ENCODE measurements at places on chromosomes 16 and 17. TPM values are rescaled to one million over a fixed set of nuclear protein-coding genes. Genes with fewer than 3 reads are reported as not detected.

Gene KCNG4
- not detected for total RNA-seq

- DNase-seq = no peak
Measured at GRCh38 chr16:72210555-72210954, 38.6 kb upstream of the PMFBP1 start.

DNA sequence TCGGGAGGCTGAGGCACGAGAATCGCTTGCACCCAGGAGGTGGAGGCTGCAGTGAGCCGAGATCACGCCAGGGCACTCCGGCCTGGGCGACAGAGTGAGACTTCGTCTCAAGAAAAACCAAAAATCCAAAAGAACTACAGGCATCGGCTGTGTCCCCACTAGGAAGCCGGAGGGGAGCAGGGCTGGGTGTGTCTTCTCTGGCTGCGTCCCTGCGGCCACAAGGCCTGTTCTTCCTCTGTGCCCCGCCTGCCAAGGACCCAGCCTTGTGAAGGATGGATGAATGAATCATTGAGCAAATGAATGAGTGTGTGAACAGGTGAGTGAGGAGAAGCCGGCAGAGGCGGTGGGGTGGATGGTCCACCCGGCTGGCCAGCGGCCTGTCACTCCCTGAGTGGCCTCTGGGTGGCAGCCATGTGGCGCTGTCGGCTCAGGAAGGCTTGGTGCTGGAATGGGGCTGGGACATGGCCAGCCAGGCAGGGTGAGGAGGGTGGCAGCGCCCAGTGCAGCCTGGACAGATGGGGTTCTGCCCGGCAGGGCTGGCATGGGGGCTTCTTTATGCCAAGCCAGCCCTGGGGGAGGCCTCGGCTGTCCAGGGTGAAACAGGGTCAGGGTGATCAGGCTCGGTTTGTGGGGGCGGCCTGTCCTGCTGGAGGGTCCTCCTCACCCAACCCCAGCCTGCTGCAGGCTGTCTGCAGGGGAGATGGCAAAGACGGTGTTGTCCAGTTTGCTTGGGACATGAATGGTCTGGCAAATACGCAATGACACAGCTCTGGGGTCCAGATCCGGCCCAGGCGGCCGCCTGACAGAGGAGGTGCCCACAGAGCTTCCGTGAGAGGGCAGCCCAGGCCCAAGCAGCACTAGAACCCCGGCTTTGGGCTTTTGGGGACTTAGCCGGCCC, 21.7 kb downstream of the SLC25A10 start:
- peak; percentile 90 for DNase-seq

DNA sequence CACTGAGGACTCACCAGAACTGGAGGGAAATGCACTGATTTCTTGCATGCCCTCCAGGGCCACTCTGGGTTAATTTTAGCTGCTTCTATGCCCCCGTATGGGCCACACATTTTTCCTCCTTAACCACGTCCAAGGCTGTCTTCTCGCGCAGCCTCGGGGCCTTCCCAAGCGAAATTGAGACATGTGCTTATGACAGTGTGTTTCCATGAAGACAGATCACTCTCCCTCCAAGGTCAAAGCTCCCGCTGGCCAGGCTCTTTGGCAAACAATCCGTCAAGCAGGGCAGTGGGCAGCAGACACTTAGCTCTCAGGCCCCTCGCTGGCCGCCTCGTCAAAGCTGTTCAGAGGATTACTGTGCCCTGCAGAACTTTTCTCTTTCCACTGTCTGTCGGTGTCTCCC, 243.0 kb upstream of the N4BP1 start:
- DNase-seq = no peak

GRCh38 chr17:54807331-54807730, 93.3 kb upstream of the TOM1L1 start:
- DNase-seq = no peak

DNA sequence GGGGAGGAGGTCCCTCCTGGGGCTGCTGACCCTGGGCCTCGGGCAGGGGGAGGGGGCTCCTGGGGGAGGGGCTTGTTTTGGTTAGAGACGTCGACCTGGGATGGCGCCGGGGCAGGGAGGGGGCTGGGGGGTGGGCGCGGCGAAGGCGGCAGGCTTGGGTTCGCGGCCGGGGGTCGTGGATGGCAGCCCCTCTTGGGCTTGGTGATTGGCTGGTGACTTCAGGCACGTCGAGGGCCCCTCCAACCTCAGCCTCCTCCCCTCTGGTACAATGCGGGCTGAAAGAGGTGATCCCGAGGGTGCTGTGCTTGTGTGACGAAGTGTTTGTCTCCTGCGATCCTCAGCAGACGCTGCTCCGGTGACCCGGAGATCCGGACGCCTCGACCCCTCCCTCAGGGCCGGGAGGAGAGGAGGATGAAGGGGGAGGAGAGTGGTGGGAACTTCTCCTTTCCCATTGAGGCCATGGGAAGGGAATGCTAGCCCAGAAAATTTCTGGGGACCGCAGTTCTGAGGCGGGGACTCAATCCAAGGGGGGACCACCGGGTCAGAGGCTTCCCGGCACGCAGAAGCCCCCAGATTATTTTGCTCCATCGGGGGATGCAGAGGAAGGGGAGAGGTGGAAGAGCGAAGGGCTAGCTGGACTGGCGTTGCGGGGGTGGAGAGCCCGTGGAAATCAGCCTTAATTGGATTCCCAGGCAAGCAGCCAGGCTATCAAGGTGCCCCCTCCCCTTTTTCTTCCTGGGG, 43.9 kb downstream of the RAI1 start:
- DNase-seq = no peak

DNA sequence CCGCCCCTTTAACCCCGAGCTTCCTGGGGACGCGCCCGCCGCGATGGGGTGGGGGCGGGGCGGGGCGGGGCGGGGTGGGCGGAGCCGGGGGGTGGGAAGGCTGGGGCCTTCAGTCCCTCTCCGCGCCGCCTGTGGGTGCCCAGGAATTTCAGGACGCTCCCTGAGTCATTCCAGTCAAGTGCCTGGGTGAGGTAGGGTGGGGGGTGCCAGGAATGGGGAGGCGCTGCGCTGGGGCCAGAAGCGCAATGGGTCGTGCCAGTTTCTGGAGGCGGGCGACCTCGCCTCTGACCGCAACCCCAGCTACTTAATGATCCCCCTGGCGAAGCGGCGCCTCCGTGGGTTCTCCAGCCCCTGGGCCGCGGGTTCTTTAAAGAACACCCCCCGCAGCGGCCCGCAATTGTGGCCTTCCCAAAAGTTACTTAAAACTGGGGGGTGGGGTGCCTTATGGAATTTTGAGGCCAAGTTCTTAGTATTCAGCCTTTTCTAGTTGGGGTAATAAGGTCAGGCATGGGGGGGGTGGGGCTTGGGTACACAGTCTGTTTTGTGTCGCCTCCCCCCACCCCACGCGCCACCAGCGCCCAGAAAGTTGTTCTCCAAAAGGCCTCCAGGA, 826 bp upstream of the GSE1 start:
- DNase-seq = peak; percentile 91

Gene NUDT7
- not detected for total RNA-seq

Gene SEPTIN1
- total RNA-seq = 2.6 TPM

DNA sequence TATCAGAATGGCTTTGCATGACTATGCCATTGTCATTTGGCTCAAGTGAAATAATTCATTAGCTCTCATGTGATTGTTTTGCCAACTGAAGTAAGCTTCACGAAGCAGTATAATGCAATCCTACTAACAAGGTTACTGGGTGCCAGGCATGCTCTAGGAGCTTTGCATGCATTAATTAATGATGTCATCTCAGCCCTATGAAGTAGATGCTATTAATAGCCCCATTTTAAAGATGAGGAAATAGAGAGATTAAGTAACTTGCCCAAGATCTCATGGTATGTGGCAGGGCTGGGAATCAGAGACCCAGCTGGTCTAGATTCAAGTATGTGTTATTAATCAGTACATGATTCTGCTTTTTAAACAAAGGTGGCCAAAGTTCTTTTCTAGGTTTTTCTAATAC, 14.1 kb downstream of the KRT39 start:
- no peak for DNase-seq

Gene PTX4
- not detected for total RNA-seq

GRCh38 chr16:66616169-66616568, 11.7 kb downstream of the CMTM3 start:
- DNase-seq = no peak

GRCh38 chr17:40602445-40603443, 37.5 kb upstream of the CCR7 start:
- peak; percentile 55 for DNase-seq

DNA sequence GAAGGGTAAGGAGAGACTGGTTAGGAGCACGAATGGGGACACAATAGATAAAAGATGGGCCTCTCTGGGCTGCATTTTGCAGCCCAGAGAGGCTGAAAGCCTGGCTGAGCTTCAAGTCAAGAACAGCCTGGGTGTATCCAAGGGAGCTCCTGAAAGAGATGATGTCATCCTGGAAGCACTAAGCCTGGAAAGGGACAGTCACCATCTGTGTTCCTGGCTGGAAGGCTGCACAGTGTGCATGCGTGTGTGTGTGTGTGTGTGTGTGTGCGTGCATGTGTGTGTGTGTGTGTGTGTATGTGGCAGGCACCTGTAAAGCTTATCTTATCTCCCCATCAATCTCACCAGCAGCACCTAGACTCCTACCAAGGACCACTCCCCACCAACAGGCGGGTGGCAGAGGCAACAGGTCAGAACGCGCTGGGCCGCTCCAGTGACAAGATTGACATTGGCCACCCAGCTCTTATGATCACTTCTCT, 44.1 kb downstream of the COG7 start:
- DNase-seq = peak; percentile 74

GRCh38 chr17:2405247-2405926, 4.5 kb upstream of the MNT start:
- peak; percentile 26 for DNase-seq

DNA sequence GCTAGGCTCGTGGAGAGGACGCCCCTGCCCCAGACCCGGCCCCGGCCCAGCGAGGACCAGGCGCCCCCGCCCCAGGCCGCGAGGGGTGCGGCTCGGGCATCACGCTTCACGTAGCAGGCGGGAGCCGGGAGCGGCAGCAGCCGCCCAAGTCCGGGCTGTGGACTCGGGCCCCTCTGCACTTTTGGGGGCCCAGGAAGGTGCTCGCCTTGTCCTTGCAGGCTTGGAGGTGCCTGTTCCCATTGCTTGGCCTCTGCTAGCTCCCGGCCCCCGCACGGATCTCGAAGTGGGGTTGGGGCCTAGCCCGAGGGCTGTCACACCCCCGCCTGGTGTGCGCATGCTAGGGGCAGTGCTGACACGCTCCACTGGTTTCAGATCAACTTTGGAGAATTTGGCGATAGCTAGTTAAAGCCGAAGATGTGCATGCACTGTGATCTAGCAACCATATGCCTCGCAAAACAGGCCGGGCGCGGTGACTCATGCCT, 55.7 kb downstream of the WSB1 start:
- DNase-seq = no peak

DNA sequence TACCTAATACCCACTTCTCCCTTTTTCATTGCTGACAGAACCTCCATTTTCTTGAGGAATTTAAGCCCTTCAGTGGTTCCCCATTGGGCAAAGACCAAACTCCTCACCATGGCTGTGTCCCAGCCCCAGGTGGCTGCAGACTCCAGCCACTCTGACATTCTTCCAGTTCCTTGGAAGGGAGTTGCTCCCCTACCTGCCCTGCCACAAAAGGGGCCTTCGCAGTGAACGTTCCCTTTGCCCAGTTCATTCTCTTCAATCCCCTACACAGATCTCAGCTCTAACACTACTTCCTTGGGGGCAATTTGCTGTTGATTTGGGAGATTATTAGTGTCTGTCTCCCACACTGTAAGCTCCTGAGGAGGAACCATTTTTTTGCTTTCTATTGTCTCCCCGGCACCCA, 3.2 kb upstream of the AKTIP start:
- no peak for DNase-seq

GRCh38 chr17:2172077-2172851, 117.4 kb downstream of the HIC1 start:
- DNase-seq = peak; percentile 96

- no peak for DNase-seq
Measured at GRCh38 chr17:251531-251930, 70.1 kb upstream of the DOC2B start.

DNA sequence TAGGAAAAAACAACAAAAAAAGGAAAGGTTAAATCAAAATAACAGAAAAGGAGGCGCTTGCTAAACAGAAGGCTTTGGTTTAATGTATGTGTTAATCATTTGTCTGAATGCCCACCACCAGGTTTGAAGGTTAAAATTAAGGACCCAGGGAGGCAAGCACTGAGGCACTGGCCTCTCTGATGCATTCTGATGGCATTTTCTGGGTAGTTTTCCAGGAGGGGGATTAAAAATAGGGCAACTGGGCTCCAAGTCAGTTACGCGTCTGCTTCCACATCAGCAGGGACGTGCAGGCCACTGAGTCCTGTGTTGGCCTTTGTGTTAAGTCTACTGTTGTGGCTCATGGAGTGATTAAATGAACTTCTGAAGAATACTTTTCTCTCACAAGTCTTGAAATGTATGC, 26.9 kb downstream of the MARF1 start:
- DNase-seq = no peak

Gene WWP2
- 62.5 TPM for total RNA-seq

- DNase-seq = no peak
Measured at GRCh38 chr16:73032541-73033270, 15.2 kb downstream of the ZFHX3 start.

DNA sequence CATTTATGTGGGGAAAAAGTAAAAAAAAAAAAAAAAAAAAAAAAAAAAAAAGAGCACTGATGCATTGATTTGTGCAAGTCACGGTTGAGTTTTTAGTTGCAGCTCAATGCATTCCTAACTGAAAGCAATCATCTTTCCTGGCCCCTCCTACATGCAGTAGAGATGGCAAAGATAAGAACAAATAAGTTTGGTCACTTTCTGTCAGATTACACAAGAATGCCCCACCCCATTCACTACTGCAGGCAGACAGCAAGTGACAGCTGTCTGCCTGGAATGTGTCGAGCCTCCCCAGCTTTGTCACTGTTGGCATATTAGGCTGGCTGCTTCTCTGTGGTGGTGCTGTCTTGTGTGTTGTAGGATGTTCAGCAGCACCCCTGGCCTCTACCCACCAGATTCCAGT, 243.5 kb downstream of the FOXL1 start:
- no peak for DNase-seq
